Activated CD4-positive, CD25-positive, alpha-beta regulatory T cell treated with anti-CD3 and anti-CD28 coated beads, Interleukin-2, amount 50 U/mL, for 72 hours (primary cell): ENCODE measurements at places on chromosomes 4 and X.

DNA sequence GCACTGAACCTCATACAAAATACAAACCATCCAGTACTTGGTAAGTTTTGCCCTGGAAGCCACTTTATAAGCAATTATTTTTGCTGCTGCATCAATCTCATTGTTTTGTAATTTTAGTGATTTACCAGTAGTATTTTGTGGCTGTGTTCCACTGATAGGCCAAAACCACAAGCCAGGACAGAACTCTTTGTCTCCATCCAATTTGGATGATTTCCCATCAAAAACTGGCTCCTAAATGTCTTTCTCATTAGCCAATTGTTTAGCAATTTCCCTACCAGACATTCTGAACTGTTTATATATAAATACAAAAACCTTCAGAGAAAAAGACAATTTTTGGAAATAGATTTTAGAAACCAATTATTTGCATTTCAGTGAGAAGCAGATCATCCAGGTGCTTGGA, 4.4 kb downstream of the GSPT2 start:
- no peak for DNase-seq

DNA sequence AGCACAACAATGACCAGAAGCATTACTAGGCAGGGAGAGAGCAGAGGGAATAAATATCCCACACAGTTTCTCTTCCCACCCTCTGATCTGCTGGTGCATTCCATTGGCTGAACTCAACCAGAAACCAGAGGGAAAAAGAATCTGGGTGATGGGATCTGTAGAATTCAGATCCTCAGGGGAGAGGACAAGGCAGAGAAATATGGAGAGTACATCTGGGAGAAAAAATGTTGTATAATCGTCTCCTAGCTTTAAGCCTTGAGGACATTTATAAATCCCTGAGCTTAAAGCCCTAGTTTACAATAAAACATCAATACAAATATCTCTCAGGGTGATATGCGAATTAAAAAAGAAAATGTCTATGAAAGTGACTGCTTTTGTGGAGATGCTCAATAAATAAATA, 368.1 kb upstream of the MAD2L1 start:
- DNase-seq = no peak

DNA sequence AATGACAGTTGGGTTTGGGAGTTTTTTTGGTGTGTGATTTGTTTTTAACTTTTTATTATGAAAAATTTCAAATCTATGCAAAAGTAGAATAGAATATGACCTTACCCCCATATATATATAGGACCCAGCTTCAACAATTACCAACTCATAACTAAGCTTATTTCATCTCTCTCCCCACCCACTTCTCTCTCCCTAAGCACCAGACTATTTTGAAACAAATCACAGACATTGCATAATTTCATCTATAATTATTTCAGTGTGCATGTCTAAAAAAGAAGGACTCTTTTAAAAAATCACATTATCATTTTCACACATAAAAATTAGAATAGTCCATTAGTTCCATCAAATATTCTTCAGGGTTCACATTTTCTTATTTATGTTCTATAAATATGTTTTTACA, 28.3 kb upstream of the NKX6-1 start:
- DNase-seq = no peak

- no peak for DNase-seq
Measured at GRCh38 chr4:82499738-82500434, 61.9 kb downstream of the TMEM150C start.

DNA sequence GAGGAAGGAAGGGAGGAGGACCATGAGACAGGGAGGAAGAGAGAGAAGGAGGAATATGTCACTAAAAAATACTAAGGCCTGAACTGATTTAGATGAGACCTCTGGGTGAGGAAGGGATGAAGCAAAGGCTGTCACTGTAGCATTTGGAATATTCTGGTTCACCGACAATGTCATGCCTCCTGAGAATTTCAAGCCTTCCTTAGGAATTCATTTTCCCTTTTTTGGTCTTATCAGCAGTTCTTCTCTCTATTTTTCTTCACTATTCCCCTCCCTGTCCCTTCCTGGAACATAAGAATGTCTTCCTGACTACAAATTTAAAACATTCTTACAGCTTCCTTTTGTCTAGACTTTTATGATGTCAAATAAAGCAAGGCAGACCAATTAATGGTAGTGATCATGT, 527.8 kb downstream of the INPP4B start:
- no peak for DNase-seq
